ENCODE measurements at places on chromosomes 5 and 9. TPM values are rescaled to one million over a fixed set of nuclear protein-coding genes. Genes with fewer than 3 reads are reported as not detected.

FBXL7 gene
- total RNA-seq: 33.4 TPM

C6 gene
- 42.0 TPM for total RNA-seq

PTGDS gene
- total RNA-seq: 4,966 TPM

GRCh38 chr5:175728885-175729828, 71.3 kb downstream of the HRH2 start:
- no peak for DNase-seq

- DNase-seq: no peak
These were observed 14.0 kb downstream of the ARL14EPL start for GRCh38 chr5:116046261-116046660.
